ENCODE measurements at places on chromosomes 6 and 20. TPM values are rescaled to one million over a fixed set of nuclear protein-coding genes. Genes with fewer than 3 reads are reported as not detected.

VSTM2L gene
- 10.3 TPM for total RNA-seq

RBM24 gene
- 223 TPM for total RNA-seq

- no peak for DNase-seq
Observed at GRCh38 chr6:48471326-48471725, 360.3 kb upstream of the PTCHD4 start.

- DNase-seq, result no peak
Observed at GRCh38 chr20:63127700-63128364, 88.1 kb downstream of the YTHDF1 start.
